Stimulated activated CD4-positive, alpha-beta T cell treated with anti-CD3 and anti-CD28 coated beads, Interleukin-4, amount 100 ng/mL, for 4 hours (primary cell): ENCODE measurements at places on chromosomes 5 and 9.

- DNase-seq = no peak
Observed at GRCh38 chr5:108372369-108372768, 9.5 kb downstream of the FBXL17 start.

DNA sequence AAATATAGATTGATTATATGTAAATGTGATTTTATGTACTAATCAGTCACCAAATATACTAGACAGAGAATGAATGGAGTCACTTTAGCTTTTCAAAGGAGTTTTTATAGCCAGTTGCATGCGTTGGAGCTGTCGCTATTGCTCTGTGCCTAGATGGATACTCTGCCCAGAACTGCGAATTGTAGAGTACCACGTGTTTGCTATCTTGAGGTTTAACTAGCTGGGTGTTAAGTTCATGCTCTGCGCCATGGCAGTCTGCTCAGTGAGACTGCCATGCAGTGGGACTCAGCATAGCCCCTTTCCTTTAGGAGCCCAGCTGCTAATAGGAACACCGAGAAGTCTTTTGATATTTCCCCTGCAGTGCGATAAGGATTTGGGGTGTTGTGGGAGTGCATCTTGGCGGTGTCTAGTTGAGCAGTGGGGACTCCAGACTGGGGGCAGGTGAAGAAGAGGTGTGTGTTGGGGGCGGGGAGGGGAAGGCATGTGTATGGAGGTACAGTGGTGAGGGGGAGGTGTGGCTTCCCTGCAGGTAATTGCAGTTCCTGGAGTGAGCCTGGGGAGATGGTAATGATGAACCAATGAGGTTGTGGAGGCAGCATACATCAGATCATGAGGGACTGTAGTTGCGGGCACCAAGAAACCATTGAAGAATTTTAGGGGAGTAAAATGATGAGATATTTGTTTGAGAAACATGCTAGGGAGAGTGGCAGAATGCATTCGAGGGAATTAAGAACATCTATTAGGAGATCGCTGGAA, 118.9 kb downstream of the TRIO start:
- DNase-seq = no peak

DNA sequence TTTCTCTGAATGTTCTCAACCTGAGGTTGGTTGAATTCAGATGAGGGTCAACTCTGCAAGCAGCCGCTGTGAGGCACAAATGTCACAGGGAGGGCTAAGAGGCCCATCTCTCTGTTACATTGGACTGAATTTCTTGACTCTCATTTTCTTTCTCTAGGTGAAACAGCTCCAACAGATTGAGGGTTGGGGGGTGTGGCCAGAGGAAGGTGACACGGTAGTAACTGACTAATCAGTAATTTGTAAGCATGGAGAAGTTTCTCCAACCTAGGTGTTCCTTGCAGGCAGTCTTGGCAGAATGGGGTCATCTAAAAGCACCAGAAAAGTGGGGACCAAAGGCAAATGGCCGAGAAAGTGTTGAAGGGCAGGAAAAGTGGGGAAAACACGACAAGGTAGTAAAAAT, 16.8 kb downstream of the CCT5 start:
- DNase-seq = no peak

DNA sequence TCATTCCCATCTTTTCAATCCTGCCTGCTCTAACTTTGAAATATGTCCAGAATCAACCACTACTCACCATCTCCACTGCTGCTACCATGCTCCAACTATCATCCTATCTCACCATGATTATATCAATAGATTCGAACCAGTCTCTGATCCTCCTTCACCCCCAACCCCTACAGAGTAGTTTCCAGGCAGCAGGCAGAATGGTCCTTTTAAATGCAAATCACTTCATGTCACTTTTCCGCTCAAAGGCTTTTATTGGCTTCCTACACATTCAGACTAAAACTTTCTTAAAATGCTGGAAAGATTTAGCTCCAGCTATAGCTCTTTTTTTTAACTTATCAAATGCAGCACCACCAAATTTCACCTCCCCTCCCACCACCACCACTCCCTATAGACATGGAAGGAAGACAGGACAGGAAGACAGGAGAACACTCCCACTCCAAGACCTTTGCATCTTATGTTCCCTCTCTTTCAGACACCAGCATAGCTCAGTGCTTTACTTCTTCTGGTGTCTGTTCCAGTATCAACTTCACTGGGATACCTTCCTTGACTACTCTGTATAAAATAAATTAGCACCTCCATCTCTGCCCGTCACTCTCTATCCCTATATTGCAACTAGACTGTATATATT, 9.9 kb upstream of the PPP2R2B start:
- no peak for DNase-seq

DNA sequence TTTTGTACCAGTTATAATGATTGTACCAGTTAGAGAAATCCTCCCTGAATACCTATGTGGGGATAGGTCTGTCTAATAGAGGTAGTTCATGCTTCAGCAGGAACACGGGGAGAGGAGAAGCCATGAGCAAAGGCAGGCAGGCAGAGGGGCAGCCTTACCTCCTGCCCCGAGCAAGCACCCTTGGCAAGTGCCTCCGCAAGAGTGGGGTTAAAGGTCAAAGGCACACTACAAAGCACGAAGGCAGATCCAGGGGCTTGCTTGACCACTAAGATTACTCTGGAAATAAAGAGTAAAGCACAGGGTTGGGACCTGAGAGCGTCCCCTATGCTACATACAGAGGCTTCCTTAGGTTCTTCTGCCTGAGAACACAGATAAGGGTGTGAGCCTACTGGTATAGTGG, 100.9 kb downstream of the SEMA6A start:
- DNase-seq = no peak

GRCh38 chr5:116838011-116838536, 263.5 kb upstream of the SEMA6A start:
- no peak for DNase-seq

GRCh38 chr5:108251350-108251749, 130.5 kb downstream of the FBXL17 start:
- DNase-seq = no peak

DNA sequence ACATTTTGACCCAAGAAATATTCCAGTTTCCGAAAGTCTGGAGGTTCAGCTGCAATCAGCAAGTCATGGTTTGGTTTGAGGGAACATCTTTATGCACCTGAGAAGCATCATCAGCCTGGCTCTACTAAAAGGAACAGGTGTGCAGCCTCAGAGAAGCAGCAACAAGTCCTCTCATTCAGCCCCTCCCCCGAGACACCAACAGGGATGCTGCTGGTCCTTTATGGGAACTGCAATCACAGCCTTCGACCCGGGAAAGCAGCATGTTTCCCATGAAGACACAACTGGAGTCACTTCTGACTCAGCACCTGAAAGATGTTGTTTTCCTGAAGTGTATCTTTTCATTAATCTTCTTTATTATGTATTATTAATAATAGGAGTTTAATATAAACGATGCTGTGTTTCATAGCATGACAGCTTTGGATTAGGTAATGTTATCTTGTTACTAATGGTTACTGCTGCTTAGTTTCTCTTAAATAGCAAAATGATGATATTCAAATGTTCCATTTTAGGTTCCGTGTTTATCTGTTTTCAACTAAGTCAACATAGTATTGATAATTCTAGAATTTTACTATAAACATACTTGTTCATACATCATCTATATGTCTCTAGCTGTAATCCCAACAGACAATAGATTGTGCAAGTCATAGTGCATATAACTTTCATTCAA, 15.6 kb upstream of the NREP start:
- no peak for DNase-seq

GRCh38 chr9:97958812-97959511, 21.0 kb upstream of the HEMGN start:
- no peak for DNase-seq

- no peak for DNase-seq
Observed at GRCh38 chr9:123090956-123091355, 57.5 kb downstream of the GPR21 start.

DNA sequence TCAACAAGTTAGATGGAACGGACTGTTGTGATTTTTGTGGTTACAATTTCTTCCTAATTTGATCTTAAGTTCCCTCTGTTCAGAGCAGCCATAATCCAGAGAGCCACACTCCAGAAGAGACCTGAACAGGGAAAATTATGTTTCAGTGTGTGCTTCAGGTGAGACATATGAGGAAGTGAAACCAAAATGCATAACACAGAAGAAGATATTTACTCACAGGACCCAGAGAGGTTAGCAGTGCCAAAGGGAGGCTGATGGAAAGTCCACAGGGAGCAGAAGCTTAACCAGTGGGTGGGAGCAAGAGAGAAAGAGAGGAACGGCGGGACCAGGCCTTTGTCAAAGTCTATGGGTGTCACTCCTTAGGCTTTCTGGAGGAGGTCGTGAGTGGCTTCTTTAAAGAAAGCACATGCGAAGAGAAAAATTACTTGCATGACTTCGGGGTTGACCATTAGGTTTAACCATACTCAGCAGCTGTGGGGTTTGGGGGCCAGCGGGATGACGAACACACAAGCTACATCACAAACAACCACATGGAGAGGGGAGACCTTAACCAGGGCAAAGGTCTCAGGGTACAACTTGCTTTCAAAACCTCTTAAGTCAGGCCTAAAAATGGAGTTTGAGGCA, 141.4 kb downstream of the MED10 start:
- no peak for DNase-seq

DNA sequence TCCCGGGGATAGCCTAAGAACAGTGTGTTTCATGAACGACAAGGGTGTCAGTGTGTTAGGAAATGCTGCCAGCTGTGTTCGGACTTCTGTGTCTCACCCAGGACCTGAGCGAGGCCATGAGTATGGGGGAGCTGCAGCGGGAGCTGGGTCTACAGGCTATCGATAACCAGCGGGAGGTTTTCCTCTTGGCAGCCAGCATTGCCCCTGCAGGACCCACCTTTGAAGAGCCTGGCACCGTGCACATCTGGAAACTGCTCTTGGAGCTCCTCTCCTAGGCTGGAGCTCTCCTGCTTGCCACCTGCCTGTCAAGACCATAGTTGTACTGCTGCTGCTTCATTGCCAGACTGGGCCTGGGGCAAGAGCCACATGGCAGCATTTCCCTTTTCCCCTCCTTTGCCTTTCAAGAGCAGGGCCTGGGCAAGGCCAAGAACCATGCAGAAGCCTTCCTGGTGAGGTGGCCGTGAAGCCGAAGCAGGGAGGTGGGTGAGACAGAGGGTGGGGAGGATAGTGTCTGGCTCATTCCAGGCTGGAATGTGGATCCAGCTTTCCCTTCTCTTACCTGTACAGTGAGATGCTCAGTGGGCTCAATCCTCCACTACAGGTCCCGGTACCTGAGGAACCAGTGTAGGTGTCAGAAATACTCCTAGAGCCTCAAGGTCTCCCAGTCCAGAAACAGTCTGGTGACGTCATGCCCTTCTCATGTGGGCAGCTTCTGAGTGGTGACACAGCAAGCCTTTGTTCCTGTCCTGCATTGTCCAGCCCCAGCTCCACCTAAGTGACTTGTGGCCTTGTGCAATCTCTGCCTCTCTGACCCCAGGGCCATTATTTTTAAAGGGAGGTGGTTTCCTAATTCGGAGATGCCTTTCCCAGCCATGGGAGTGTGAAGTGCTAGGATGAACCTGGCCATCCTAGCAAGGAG, 6.6 kb downstream of the ARL10 start:
- DNase-seq = no peak

- DNase-seq = no peak
Observed at GRCh38 chr5:93304456-93305250, 276.4 kb downstream of the NR2F1-AS1 start.

GRCh38 chr9:133523106-133523505, 1.7 kb downstream of the MYMK start:
- DNase-seq = no peak

GRCh38 chr5:54309276-54309675, 1.1 kb downstream of the ARL15 start:
- DNase-seq = no peak

- no peak for DNase-seq
Observed at GRCh38 chr5:145948921-145949320, 12.5 kb downstream of the SH3RF2 start.

- no peak for DNase-seq
Observed at GRCh38 chr5:64773533-64773932, 4.8 kb downstream of the CWC27 start.

- no peak for DNase-seq
Observed at GRCh38 chr5:158976035-158976434, 123.7 kb downstream of the EBF1 start.

DNA sequence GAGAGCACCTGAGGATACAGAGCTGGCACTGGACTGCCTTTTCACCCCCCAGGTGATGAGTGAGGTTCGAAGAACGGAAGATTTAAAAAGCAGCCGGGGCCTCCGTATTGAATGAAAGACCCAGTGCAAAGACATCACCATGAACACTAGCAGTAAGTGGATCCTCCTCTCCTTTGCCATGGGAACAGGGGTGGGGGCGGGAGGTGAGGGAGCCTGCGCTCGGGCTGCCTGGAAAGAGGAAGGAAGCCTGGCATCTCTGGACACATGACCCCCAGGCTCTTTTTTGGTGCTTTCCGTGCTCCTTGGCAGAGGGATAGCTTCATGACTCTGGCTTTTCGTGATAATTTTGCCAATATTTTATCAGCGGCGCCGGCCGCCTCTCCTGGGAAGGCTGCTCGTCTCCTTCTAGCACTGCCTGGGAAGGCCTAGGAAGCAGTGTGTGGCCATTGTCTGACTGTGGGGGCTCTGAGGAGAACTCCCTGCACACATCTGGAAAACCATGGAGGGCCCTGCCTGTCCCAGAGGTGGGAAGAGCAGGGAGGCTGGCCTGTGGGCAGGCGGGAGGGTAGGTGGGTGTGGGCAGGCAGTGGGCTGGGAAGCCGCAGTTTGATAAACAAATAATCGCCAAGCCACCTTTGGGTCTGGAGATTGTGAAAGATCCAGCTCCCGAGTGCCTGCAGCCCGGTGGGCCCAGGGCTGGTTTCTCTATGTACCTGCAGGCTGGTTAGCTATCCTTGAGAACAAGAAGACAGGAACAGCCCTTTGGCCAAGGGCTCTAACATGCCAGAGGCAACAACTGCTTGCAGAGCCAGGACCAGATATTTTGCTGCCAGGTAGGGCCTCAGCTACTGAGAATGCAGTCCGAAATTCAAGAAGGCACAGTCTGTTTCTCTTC, 911 bp downstream of the ABLIM3 start:
- no peak for DNase-seq

DNA sequence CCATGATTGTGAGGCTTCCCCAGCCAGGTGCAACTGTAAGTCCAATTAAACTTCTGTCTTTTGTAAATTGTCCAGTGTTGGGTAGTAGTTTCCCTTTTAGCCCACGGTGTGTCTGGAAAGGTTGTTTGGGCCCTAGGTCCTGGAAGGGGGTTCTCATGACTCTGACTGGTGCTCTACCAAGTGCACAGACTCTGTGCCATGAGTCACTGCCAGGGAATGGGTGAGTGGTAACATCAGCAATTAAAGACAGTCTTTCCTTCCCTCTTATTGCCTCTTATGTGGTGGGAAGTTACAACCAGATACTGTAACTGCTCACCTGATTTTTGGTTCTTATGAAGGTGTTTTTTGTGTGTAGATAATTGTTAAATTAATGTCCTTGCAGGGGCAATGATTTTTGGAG, 141.2 kb downstream of the PRDM9 start:
- DNase-seq = no peak

DNA sequence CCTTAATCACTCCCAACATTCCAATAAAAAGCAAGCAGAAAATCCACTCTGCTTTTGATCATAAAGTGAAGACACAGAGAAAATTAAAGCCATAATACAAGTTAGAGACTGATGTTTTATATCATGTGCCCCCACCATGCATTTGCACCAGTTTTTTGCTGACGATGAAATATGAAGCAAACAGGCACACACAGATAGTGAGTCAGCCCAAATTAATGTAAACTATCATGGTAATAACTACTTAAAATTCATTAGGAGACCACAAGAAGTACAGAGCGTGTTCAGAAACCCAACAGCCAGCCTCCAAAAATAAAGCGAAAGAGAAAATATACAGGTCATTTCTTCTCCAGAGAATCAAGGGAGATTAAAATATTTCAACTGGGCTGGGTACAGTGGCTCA, 46.4 kb upstream of the KDM4C start:
- no peak for DNase-seq

GRCh38 chr5:78640662-78641474, 7.7 kb downstream of the LHFPL2 start:
- DNase-seq = no peak
